ENCODE measurements at places on chromosomes 4 and X. TPM values are rescaled to one million over a fixed set of nuclear protein-coding genes. Genes with fewer than 3 reads are reported as not detected.

DNA sequence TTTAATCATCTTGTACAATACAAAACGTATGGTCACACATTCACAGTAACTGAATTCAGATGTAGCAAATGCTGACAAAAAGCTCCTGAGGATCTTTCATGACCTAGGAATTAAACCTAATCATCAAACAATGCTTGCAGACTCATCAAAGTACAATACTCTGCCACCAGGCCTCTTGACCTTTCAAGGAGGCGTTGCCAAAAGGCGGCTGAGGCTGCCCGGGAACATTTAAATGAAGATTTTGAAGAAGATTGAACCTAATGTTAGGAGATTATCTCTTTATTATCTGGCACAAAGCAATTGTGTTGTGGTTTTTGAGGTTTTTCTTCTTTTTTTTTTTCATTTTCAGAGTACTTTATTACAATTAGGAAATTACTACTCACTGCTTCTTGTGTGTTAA lies 340.5 kb downstream of the GALNTL6 start:
- no peak overlapping the region for H3K27ac ChIP-seq
- no peak for DNase-seq
- H3K4me1 ChIP-seq, result no peaks in the 10 kb centered on the region
- H3K36me3 ChIP-seq, result no peaks in the 10 kb centered on the region
- H3K4me3 ChIP-seq, result no peak overlapping the region
- H3K27me3 ChIP-seq, result no peaks in the 10 kb centered on the region

DNA sequence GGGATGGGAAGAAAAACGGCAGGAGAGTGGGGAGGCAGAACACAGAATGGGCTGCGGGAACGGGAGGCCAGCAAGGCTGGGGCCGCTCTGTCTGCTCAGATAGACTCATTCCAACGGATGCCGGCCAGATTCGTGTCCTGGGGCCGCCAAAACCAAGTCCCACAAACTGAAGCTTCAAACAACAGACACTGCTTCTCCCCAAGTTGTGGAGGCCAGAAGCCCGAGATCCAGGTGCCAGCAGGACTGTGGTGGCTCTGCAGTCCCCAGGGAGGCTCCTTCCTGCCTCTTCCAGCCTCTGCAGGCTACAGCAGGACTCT lies 100.6 kb downstream of the ADRA2C start:
- H3K36me3 ChIP-seq, result no peaks in the 10 kb centered on the region
- no peak overlapping the region for H3K27ac ChIP-seq
- no peaks in the 10 kb centered on the region for H3K4me1 ChIP-seq
- peaks cover 11% of the 10 kb centered on the region for H3K27me3 ChIP-seq

- no peaks in the 10 kb centered on the region for H3K36me3 ChIP-seq
- no peak for DNase-seq
- peaks cover 24% of the 10 kb centered on the region for H3K27me3 ChIP-seq
- no peak overlapping the region for H3K4me3 ChIP-seq
Observed at GRCh38 chrX:140503714-140504351, 1.0 kb downstream of the SOX3 start.

GRCh38 chr4:32172086-32172485 lies 1451.9 kb downstream of the PCDH7 start:
- no peaks in the 10 kb centered on the region for H3K36me3 ChIP-seq
- H3K4me1 ChIP-seq, result no peaks in the 10 kb centered on the region
- H3K4me3 ChIP-seq, result no peak overlapping the region
- H3K27me3 ChIP-seq, result no peaks in the 10 kb centered on the region
- H3K27ac ChIP-seq, result no peak overlapping the region

DNA sequence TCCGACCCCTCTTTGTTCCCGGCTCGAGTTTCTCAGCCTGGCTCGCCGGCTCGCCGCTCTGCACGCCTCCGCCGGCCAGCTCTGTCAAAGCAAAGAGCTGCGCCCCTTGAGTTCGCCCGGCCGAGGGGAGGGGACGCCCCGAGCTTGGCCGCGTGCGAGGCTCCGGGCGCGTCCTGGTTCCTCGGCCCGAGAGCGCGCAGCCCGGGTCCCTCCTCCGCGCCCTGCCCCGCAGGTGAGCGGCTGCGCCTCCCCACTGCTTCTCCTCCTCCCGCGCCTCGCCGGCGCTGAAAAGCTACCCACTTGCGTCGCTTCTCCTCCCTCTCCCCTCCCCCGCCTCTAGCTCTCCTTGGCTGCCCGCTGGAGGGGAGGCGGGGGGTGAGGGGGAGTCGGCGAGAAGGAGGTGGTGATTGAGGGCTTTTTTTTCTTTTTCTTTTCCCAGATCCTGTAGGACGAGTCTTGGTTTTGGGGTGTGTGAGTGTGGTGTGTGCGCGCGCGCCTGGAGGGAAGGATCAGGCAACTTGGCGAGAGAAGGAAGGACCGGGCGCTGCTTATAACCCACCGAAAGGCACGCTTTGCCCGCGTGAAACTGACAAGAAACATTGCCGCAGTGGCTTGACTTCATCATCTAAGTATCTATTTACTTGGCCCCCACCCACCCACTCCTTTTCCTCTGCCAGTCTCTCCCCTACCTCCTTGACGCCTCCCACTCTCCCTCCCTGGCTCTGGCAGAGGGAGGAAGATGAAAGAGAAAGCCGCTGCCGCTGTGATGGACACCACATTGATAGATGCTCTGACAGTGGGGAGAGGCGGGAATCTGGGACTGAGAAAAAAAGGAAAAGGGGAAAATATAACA lies at the start of gene LEF1:
LEF1 (minus strand) TSS at position 262 of the 853 bp plus-strand sequence. CDS start 1,165 bp downstream, outside the sequence.
- peak; percentile 84 for DNase-seq
- peaks cover 23% of the 10 kb centered on the region for H3K4me1 ChIP-seq
- peaks cover 82% of the 10 kb centered on the region for H3K27me3 ChIP-seq
- no peaks in the 10 kb centered on the region for H3K36me3 ChIP-seq
- H3K27ac ChIP-seq, result no peak within 1 kb of the TSS

- no peak overlapping the region for H3K27ac ChIP-seq
- DNase-seq, result no peak
- no peak overlapping the region for H3K4me3 ChIP-seq
Observed at GRCh38 chr4:36872679-36873078, 371.9 kb upstream of the NWD2 start.

- H3K27me3 ChIP-seq, result no peaks in the 10 kb centered on the region
- no peak for DNase-seq
- no peak overlapping the region for H3K27ac ChIP-seq
- H3K4me3 ChIP-seq, result no peak overlapping the region
Observed at GRCh38 chrX:31258166-31258565, 186.3 kb upstream of the FTHL17 start.

- peaks cover 9% of the 10 kb centered on the region for H3K27me3 ChIP-seq
- no peak overlapping the region for H3K27ac ChIP-seq
- H3K36me3 ChIP-seq, result no peaks in the 10 kb centered on the region
- no peaks in the 10 kb centered on the region for H3K4me1 ChIP-seq
- H3K4me3 ChIP-seq, result no peak overlapping the region
Observed at GRCh38 chr4:182847576-182848450, 69.4 kb downstream of the DCTD start.

- H3K4me3 ChIP-seq, result no peak overlapping the region
- H3K36me3 ChIP-seq, result no peaks in the 10 kb centered on the region
- H3K27ac ChIP-seq, result no peak overlapping the region
- peaks cover 4% of the 10 kb centered on the region for H3K27me3 ChIP-seq
Observed at GRCh38 chrX:130896026-130896425, 7.0 kb downstream of the ENOX2 start.

GRCh38 chr4:26356081-26356501 lies 35.3 kb downstream of the RBPJ start:
- peaks cover 17% of the 10 kb centered on the region for H3K4me1 ChIP-seq
- H3K36me3 ChIP-seq, result no peaks in the 10 kb centered on the region
- H3K4me3 ChIP-seq, result no peak overlapping the region
- H3K27ac ChIP-seq, result no peak overlapping the region

- no peak overlapping the region for H3K27ac ChIP-seq
- DNase-seq, result no peak
- H3K4me1 ChIP-seq, result no peaks in the 10 kb centered on the region
- no peaks in the 10 kb centered on the region for H3K36me3 ChIP-seq
Observed at GRCh38 chr4:36128689-36129088, 115.6 kb downstream of the ARAP2 start.

- H3K27me3 ChIP-seq, result no peaks in the 10 kb centered on the region
- no peaks in the 10 kb centered on the region for H3K4me1 ChIP-seq
- H3K27ac ChIP-seq, result no peak overlapping the region
- DNase-seq, result no peak
- no peaks in the 10 kb centered on the region for H3K36me3 ChIP-seq
Observed at GRCh38 chr4:42626629-42627146, 30.2 kb downstream of the ATP8A1 start.

GRCh38 chr4:184099535-184099966 lies 118.1 kb downstream of the ENPP6 start:
- H3K36me3 ChIP-seq, result no peaks in the 10 kb centered on the region
- no peak overlapping the region for H3K4me3 ChIP-seq
- no peak for DNase-seq
- no peaks in the 10 kb centered on the region for H3K4me1 ChIP-seq
- H3K27ac ChIP-seq, result no peak overlapping the region

DNA sequence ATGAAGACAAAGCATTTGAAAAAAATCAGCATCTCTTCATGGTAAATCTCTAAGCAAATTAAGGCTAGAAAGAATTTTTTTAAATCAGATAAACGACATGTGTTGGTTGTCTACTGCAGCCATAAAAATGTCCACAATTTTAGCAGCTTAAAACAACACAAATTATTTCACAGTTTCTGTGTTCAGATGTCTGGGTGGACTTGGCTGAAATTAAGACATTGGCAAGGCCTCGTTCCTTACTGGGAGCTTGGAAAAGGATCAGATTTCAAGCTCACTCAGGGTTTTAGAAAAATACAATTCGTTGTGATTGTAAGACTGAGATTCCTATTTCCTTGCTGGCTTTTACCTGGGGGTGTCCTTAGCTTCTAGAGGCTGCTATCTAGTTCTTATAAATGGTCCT lies 1470.6 kb downstream of the PCDH19 start:
- H3K36me3 ChIP-seq, result no peaks in the 10 kb centered on the region

- H3K27me3 ChIP-seq, result no peaks in the 10 kb centered on the region
- no peaks in the 10 kb centered on the region for H3K4me1 ChIP-seq
- DNase-seq, result no peak
- H3K27ac ChIP-seq, result no peak overlapping the region
- no peaks in the 10 kb centered on the region for H3K36me3 ChIP-seq
- H3K4me3 ChIP-seq, result no peak overlapping the region
Observed at GRCh38 chr4:167100120-167100519, 134.2 kb downstream of the SPOCK3 start.

DNA sequence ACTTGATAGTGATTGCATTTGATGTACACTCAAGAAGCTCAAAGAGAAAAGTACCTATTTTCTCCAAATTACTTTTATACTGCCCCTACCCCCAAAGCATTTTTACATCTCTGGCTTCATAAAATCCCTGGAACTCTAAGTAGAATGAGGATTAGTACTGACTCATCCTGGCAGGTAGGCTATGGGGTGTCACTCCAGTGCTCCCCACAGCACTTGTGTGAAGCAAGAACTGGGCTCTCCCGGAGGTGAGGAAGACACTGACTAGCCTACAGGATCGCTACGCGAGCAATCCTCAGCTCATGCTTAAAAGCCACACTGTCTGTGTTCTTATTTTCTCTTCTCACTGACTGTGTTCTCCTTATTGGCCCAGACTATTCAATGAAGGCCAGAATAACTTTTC lies 90.4 kb upstream of the NDP start:
- H3K4me1 ChIP-seq, result no peaks in the 10 kb centered on the region
- H3K4me3 ChIP-seq, result no peak overlapping the region
- H3K27me3 ChIP-seq, result peaks cover 10% of the 10 kb centered on the region

GRCh38 chr4:175339100-175339707 lies 421.0 kb downstream of the ADAM29 start:
- H3K4me1 ChIP-seq, result peaks cover 8% of the 10 kb centered on the region
- H3K27ac ChIP-seq, result peak overlapping the region; percentile 24
- H3K4me3 ChIP-seq, result no peak overlapping the region
- no peaks in the 10 kb centered on the region for H3K36me3 ChIP-seq

- no peaks in the 10 kb centered on the region for H3K27me3 ChIP-seq
- no peak overlapping the region for H3K27ac ChIP-seq
- H3K4me1 ChIP-seq, result peaks cover 21% of the 10 kb centered on the region
- no peak overlapping the region for H3K4me3 ChIP-seq
- H3K36me3 ChIP-seq, result no peaks in the 10 kb centered on the region
Observed at GRCh38 chr4:145295547-145295946, 115.2 kb upstream of the OTUD4 start.

- no peak for DNase-seq
- no peaks in the 10 kb centered on the region for H3K4me1 ChIP-seq
- H3K27ac ChIP-seq, result no peak overlapping the region
- H3K27me3 ChIP-seq, result peaks cover 6% of the 10 kb centered on the region
- H3K36me3 ChIP-seq, result no peaks in the 10 kb centered on the region
Observed at GRCh38 chrX:112816908-112817307, 23.7 kb downstream of the AMOT start.

DNA sequence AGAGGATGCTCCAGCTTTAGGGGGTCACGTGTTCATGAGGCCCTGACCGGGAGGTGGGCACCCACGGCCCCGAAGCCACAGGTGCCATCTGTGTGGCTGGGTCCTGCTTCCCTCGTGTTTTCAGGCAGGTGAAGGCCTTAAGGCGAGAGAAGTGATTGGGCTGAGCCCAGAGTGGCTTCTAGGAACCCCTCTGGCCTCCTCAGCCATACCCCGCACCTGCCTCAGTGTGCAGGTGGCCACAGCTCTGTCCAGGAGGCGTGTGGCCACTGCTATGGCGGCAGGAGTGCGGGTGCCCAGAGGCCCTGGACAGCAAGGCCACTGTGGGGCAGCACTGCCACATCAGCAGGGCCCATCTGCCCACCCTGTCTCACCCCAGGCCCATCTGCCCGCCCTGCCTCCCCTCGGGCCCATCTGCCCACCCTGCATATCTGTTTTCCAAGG lies 25.0 kb downstream of the NKX1-1 start:
- no peak overlapping the region for H3K4me3 ChIP-seq
- no peak overlapping the region for H3K27ac ChIP-seq
- no peaks in the 10 kb centered on the region for H3K4me1 ChIP-seq
- no peaks in the 10 kb centered on the region for H3K27me3 ChIP-seq
- DNase-seq, result peak; percentile 57

Gene CXCL5
- not detected for total RNA-seq

Gene USP17L12
- not detected for total RNA-seq

Gene UBE2D3
- total RNA-seq, result 426 TPM

Gene OTUD6A
- total RNA-seq, result not detected

Gene RNF175
- total RNA-seq, result under 0.01 TPM

Gene RPL9
- 1,561 TPM for total RNA-seq

Gene KLHL13
- 13.8 TPM for total RNA-seq

Gene TRAM1L1
- 4.3 TPM for total RNA-seq

Gene RASGEF1B
- total RNA-seq, result 5.8 TPM
